ENCODE measurements at places on chromosomes 4 and X. TPM values are rescaled to one million over a fixed set of nuclear protein-coding genes. Genes with fewer than 3 reads are reported as not detected.

GRCh38 chr4:187390646-187391045 lies 604.9 kb upstream of the ZFP42 start:
- no peak for DNase-seq

GRCh38 chr4:14918336-14918735 lies 83.9 kb upstream of the CPEB2 start:
- DNase-seq = no peak

- no peak for DNase-seq
Measured at GRCh38 chrX:16778545-16778944, 7.7 kb upstream of the TXLNG start.

GRCh38 chr4:81796790-81797528 lies 325.3 kb upstream of the RASGEF1B start:
- no peak for DNase-seq

GRCh38 chr4:113131621-113132020 lies 82.2 kb downstream of the ANK2 start:
- no peak for DNase-seq

GRCh38 chr4:169407217-169407845 lies 136.6 kb upstream of the SH3RF1 start:
- no peak for DNase-seq

DNA sequence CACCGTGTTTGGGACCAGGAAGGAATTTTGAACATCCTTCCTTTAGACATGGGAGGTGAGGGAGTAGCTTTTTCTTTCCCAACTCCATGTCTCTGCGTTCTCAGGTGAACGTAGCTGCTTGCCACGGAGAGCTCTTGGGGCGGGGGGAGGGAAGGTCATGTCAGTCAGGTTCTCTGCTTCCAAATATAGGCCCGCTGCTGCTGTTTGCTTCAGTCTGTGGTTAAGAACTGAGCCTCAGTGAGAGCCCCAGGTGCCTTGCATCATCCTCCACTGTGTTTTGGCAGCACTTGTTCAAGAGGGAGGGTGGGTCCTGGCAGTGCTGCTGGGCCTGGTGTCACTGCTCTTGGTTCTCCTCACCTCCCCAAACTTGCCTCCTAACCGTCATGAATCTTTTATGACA lies 46.5 kb downstream of the HADH start:
- DNase-seq = no peak

The OTC gene
- not detected for polyA plus RNA-seq

DNA sequence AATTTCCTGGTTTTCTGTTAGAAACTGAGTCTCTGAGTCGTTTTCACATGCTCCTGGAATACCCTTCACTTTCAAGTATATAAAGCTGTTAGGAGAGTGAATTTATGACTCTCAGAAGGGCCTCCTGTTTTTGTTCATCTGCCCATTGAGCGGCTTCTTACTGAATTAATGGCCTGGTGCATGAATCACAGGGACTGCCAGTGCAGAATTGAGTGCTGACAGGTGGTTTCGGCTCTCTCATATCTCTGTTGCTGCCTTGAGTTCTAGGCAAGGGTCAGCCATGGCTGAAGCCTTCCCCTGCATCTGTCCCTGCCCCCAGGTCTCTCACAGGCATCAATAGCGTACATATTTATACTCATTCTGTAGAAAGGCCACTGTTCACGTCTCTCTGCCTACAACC lies 22.7 kb upstream of the SEPSECS start:
- no peak for DNase-seq

The MAP7D2 gene
- polyA plus RNA-seq = 0.41 TPM

DNA sequence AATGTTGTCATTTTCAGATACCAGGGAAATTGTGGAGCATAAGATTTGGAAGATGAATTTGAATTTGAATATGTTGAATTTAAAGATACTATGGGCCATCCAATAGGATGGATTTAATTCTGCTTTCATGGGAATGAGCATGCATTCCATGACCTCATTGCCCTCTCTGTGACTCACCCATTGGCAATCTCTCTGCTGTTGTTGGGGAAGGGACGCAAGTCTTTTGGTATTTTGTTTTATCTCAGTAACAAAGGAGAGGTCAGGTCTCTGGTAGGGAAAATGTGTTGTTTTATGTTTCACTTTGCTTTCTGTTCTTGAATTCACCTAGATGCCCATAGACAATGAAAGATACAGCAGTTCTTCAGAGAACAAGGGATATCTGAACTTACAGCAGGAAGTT lies 42.1 kb upstream of the MAGEA4 start:
- DNase-seq = peak; percentile 4

GRCh38 chrX:45513042-45513441 lies 312.4 kb upstream of the DIPK2B start:
- DNase-seq = no peak

DNA sequence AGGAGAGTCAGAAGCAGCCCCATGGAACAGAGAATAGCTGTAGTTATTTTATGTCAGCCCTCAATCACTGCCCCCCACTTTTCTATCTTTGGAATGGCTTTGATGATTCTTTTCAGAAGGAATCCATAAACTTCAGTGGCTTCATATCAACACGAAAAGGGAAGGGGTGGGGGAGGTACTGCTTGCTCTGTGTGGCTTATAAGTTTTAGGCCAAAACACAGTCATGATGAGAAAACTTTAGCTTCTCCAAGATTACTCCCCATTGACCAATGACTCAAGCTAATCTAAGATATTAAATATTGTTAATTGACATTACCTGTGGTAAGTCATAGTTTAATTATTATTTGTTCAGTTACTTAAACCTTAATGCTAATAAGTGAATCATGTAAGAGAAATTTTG lies 669.6 kb upstream of the FAM241A start:
- DNase-seq = no peak

The GAGE1 gene
- polyA plus RNA-seq = not detected

The PLAC8 gene
- polyA plus RNA-seq = 2.0 TPM

DNA sequence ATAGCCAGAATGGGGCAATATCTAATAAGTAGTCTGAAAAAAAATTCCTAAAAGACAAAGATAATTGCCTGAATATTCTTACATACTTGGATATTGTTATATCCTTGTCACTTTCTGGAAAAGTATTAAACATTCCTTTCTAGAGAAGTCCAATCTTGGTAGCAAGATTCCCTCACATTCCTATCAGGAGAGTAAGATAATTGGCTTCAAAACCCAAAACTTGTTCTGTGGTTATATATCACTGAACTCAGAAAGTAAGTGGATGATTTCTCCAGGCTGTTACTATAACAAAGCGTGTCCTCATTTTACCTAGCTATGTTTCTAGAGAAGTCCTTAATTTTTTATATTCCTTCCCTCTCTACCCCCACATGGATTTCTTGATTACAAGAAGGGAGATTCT lies 46.0 kb upstream of the TEX13A start:
- no peak for DNase-seq

GRCh38 chr4:89273741-89274141 lies 33.9 kb downstream of the GPRIN3 start:
- no peak for DNase-seq
